ENCODE measurements at places on chromosomes 4 and X.

DNA sequence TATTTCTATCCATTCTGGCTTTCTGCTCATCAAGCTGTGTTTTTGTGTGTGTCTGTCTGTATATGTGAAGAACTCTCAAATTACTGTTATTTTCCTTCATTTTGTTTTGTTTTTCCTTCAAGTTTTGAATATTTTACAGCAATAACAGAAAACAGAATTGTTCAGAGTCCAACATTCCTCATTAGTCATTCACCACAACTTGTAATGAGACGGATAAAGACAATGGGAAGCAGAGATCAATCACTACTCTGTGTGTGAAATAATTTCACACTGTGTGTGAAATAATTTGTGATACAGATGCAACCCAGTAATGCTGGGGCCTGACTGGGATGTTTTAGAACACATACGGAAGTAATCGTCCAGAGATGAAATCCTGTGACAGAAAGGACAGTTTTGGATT, 55.2 kb downstream of the HPGD start:
- DNase-seq, result no peak

DNA sequence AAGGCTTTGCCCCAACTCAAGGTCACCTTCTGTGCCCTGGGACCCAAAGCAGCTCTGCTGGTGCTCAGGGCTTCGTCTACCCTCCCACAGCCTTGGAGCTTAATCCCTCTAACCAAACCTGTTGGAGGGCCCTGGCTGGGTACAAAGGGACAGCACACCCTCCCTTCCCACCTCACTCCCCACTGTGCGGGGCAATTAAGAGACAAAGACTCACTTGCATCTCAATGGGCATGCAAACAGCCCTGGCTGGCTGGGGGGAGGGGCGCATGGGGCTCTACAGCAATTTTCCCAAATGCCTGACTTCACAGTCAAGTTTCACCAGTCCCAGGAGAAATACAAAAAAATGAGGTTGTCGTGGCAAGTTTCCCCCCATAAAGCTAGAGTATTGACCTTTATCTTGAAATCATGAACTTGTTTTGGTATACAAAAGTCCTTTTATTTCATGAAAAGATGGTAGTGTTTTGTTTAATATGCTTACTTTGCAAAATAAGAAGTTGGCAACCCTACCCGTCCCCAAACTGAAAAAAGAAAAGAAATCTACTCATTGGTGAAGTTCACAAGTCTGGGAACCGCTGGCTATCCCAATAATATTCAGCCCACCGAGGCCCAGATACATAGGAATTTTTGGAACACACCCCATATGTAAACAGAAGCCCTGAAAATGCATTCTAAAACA, 4.1 kb upstream of the CD99L2 start:
- DNase-seq, result no peak

- no peak for DNase-seq
Measured at GRCh38 chrX:15973946-15974345, 119.3 kb upstream of the AP1S2 start.

DNA sequence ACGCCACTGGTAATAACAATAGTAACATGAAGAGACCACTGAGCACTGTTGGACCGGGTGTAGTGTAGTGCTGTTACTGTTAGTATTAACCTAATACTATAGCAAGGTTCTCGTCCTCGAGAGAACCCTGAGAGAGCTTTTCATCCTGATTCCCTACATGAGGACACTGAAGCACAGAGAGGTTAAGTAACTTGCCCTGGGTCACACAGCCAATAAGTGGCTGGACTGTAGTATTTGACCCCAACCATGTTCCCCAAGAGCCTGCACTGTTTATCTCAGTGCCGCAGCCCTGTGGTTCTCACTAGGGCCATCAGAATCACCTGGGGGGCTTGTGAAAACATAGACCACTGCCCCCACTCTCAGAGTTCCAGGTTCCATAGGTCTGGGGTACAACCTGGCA, 10.4 kb downstream of the SCML1 start:
- DNase-seq, result no peak

DNA sequence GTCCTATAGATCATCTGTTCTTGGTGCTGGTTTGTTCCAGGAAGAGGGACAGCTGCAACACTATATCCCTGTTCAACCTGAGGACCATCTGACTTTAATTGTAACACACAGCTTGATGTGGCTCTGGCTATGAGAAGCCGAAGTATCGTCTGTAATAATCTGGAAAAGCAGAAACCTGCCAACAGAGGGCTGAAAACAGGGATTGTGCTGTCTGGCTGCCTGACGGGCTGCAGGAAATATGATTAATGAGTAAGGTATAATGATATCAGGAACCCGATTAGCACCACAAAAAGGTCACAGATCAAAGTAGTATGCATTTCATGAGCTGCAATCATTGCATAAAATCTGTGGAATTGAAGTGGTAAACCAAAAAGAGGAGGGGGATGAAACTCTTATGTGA, 170.4 kb upstream of the MAB21L2 start:
- no peak for DNase-seq

- DNase-seq, result no peak
Measured at GRCh38 chr4:152166567-152166966, 369.3 kb downstream of the FBXW7 start.

GRCh38 chr4:187547316-187547715, 448.3 kb upstream of the ZFP42 start:
- no peak for DNase-seq

GRCh38 chrX:54238588-54238987, 55.5 kb upstream of the FAM120C start:
- DNase-seq, result no peak

- no peak for DNase-seq
Measured at GRCh38 chr4:77072195-77072753, 3.5 kb downstream of the CCNI start.

DNA sequence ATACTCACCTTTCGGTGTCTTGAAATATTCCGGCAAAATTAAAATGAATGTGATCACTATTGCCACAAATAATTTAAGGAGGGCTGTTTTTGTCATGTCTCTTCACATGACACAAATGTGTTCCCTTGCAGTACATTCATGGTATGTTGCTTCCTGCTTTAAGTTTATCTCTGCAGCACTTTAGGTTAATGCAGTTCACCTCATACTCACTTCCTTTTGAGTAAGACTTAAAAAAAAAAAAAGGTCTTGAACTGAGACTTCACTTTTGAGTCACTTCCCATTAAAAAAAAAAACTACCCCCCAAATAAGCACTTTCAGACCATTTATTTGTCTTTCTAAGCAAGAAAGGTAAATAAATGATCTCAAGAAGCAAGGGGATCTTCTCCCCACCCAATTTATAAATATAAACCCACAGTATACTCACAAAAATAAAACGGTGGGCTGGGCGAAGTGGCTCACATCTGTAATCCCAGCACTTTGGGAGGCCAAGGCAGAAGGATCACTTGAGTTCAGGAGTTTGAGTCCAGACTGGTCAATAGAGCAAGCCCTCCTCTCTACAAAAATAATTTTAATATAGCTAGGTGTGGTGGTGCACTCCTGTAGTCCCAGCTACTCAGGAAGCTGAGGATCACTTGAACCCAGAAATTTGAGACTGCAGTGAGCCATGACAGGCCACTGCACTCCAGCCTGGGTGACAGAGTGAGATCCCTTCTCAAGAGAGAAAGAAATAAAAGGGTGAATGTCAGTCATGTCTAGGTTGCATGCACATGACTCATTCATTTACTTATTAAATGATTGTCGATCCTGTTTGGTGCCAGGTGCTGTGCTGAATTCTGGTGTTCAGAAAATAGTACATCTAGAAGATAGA, at the start of gene TMEM156:
Gene TMEM156, minus strand, starts transcription at position 192 of the 868 bp plus-strand sequence. Its CDS starts 96 bp downstream, at position 96.
- no peak for DNase-seq

GRCh38 chr4:77074381-77074831, 1.4 kb downstream of the CCNI start:
- no peak for DNase-seq

Measured in activated CD8-positive, alpha-beta memory T cell treated with anti-CD3 and anti-CD28 coated beads for 1 hour (primary cell).